ENCODE measurements at places on chromosomes 5 and 9. TPM values are rescaled to one million over a fixed set of nuclear protein-coding genes. Genes with fewer than 3 reads are reported as not detected.

PCDHGA5 gene
- 0.19 TPM for total RNA-seq

DNA sequence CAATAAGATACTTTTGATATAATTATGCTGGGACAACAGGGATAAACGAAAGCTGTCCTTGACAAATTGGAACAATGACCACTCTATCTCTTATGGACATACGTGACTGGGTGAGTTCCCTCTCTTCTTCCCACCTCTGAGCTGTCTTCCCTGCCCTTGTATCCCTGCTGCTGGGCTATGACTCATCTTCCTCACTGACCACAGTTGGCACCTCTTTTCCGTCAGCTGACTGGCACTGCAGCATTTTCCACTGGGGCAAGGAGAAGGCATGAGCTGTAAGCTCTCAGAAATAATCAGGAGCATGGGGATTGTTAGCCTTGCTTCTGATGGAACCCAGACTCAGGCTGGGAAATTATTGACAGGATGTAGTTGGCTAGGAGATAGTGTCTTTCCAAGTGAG, 48.7 kb downstream of the PCSK1 start:
- DNase-seq = no peak

DNA sequence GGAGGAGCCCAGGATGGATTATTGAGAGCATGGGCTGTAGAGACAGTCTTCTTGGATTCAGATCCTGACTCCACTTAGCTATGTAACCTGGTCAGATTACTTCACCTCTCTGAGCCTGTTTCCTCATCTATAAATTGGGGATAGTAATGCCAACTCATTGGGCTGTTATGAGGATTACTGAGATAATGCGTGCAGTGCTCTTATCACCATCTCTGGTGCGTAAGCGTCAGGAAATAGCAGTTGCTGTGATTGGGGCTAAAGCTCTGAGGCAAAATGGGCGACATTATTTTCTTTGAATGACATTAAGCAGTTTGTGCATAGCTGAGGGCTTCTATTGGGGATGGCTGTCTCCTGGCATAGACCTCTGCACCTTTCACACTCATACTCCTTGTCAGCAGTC, 995 bp upstream of the MSMP start:
- no peak for DNase-seq

GRCh38 chr9:128081056-128081455, 13.0 kb downstream of the SLC25A25 start:
- no peak for DNase-seq

DNA sequence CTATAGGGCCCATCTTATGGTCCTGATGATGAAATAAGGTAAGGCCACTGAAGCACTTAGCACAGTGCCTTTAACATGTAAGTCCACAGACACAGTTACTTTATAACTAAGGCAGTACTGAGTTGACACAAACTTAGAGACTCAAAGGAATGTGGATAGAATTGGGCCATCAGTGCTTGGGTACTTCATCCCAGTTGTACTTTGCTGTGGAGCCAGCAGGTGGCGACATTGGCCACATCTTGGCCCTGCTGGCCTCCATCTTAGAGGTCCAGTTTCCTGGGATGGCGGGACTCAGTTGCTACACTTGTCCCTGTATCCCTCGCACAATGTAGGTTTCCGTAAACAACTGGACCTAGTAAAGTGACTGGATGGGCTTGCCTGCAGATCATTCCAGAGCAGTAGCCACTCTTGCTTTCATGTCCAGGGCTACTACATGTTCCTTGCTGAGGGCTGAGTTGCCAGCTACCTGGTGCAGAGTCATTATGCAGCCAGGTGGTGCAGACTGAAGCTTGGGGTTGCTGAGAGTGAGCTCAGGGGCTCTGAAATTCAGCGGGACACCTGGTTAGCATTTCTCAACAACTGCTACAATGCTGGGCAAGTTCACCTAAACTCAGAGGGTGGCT, 10.6 kb downstream of the MTAP start:
- DNase-seq = peak; percentile 90

CDKN2B gene
- total RNA-seq = 0.33 TPM

DNA sequence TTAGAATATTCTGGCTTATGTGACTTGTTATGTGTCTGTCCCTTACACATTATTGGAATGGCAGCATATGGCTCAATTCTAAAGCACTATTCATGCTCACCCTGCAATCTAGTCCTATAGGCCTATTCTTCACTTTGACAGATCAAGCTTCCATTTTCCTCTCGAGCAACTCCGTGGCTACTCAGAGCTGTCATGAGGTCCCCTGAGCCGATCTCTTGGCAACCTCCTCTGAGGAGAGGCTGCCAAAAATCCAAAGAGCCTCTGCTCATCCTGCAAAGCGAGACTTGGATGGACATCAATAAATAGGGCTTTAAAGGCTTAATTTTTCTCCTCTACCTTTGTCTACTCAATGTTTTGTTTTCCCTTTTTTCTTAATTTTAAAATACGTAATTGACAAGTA, 163.8 kb downstream of the GABRB2 start:
- DNase-seq = no peak

GRCh38 chr9:112110777-112111113, 64.4 kb downstream of the SUSD1 start:
- no peak for DNase-seq

- DNase-seq = no peak
Observed at GRCh38 chr5:111389390-111390082, 122.8 kb downstream of the STARD4 start.

DNA sequence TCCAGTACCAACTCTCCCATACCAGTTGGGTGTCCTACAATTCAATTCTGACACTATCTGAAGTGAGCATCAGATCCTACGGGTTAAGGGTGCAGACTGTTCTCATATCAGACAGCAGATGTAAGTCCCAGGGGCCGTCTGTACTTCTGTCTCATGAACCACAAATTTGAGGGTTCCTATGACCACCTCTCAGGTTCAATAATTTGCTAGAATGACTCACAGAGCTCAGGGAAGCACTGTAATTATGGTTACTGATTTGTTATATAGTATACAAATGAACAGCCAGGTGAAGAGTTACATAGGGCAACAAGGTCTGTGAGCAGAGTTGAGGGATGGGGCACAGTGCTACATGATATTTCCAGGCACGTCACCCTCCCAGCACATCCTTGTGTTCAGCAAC, 499.1 kb downstream of the DMAC1 start:
- no peak for DNase-seq

REEP2 gene
- total RNA-seq = 3.5 TPM

- DNase-seq = no peak
Observed at GRCh38 chr5:124923131-124923530, 176.7 kb upstream of the ZNF608 start.

DNA sequence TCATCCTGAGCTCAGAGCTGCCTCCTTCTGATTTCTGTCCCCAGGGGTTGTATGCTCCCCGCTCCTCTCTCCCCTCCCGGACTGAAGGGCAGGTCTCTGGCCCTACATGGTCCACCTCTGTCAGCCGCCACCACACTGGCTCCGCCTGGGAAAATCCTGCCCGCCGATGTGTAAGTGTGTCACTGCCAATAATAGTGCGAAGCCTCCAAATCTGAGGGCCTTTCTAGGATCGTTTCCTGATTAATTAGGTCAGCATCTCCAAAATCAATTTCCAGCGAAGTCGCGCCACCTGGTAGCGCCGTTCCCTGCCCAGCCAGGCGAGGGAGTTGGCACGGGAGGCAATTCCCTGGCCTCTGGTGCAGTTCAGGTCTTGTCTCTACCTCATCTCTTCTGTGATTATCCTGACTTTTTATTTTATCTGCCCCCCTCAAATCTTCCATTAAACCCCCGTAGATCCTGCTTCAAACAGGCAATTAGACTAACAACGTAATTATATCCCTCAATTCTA, 73.5 kb downstream of the ZNF618 start:
- no peak for DNase-seq

DNA sequence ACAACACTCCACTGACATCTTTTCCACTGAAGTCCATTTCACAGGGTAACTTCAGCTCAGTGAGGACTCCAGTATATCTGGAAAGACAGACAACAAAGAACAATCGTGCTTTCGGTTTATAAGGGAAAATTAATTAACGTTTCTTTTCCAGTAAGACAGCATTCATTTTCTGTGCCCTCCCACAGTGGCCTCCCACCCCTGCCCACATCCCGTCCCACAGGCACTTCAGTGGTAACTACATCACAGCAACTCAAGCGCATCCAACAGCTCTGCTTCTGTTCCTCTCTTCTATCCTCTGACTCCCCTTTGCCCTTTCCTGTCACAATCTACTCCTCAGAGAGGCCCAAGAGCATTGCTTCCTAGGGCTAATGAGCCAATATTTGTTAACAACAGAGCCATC, 40.3 kb downstream of the GLDC start:
- DNase-seq = no peak

DNA sequence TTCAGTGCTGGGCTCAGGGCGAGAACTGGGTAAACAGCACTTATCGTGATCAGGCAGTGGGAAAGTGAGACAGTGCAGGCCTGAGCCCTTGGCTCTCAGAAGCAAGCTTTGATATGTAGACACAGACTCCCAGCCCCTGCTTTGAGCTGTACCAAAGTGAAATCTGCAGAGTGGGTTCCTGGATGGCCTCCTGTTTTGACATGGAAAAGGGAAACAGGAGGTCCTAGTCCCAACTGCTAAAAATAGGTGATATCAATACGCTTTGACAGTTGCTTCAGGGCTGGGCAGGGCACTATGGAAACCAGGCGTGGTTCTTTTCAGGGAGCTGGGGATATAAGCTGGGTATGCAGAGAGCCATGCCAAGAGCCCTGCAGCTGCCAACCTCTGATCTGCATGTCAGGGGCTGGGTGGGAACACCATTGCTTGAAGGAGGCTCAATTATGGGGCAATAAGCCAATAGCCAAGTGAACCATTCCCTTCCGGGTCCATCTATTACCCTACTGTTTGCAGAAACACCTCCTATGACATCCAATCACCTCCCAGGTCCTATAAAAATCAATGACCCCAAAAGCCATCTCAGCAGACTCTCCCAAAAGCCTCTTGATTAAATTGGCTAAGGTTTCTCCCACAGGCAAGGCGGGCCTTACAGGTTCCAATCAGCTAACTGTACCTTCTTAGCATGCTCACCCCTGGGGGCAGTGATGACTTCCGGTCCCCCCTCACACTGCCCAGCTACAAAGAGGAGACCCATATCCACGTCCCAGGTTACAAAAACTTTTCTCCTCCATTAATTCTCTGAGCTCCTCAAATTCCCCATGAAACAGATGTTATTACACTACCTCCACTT, 45.8 kb downstream of the EPB41L4B start:
- no peak for DNase-seq

DNA sequence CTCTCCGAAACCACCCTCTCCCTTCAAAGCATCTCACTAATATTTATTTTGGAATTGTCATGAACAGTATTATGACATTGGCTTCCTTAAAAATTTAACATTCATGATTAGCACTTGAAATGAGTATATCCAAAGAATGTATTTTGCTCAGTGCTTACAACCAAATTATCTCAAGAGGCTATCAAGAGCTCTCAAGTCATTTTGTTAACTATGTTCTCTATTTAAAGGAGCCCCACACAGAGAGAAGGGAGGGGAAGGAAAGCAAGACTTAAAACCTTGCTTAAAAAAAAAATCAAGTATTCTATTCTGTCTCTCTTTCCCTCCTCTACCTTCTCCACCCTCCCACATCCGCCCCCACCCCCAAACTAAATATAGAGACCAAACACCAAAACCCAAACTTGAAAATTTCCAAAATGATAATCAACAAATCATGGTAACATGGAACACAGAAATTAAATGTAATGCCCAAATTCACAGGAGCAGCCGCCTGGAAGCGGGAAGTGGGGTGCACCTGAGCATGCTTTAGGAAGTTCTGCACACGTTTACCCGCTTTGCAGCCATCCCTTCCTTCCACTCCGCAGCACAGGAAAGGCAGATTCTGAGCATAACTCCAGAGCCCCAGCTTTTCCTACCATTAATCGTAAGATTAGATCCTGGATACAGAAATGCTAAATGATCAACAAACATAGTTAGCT, 66.9 kb downstream of the EBF1 start:
- no peak for DNase-seq

GRCh38 chr5:67402526-67402925, 205.9 kb upstream of the CD180 start:
- no peak for DNase-seq

ISCA1 gene
- 30.1 TPM for total RNA-seq

DNA sequence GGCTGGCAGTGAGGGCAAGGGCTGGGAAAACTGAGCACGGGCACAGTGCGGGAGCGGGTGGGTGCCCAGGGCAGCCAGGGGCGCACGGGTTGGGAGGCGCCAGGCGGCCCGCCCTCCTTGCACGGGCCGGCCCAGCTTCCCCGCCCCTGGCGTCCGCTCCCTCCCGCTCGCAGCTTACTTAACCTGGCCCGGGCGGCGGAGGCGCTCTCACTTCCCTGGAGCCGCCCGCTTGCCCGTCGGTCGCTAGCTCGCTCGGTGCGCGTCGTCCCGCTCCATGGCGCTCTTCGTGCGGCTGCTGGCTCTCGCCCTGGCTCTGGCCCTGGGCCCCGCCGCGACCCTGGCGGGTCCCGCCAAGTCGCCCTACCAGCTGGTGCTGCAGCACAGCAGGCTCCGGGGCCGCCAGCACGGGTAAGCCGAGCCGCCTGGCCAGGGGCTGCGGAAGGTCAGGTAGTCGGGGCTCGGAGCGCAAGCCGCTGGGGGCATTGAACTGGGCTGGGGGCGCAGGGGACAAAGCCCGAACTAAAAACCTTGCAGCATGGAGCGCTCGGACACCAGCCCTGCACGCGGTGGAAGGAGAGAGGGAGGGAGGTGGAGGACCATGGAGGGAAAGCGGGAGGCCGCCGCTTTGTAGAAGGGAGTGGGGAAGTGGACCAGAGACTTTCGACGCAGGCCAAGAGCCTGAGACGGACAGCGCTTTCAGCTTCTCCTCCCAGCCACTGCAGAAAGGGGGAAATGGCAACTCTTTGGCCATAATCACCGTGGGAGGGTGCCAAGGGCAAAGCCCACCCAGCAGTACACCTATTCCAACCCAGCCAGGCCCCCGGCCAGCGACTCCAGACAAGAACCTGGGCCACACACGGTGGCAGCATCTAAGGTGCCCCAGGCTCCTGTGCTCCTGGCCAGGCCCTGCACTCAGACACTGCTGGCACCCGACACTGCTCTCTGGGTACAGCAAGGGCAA, at the start of gene TGFBI:
TGFBI (plus strand) TSS at position 207 of the 961 bp plus-strand sequence; CDS start at position 275, 68 bp downstream.
- DNase-seq = no peak

TAF11L10 gene
- total RNA-seq = not detected

ACTBL2 gene
- total RNA-seq = not detected

GRCh38 chr5:157764531-157764930, 21.0 kb downstream of the LSM11 start:
- DNase-seq = no peak

GRCh38 chr5:81717226-81717625, 33.7 kb downstream of the SSBP2 start:
- DNase-seq = no peak

PCDHA9 gene
- total RNA-seq = not detected

Data from activated CD4-positive, alpha-beta T cell treated with anti-CD3 and anti-CD28 coated beads, Interleukin-2, amount 10 ng/mL, durations not matched to agents 24 days and 14 days (primary cell).